Hypothalamus (tissue), 51 donors: ENCODE measurements at places on chromosomes 5 and 9.

DNA sequence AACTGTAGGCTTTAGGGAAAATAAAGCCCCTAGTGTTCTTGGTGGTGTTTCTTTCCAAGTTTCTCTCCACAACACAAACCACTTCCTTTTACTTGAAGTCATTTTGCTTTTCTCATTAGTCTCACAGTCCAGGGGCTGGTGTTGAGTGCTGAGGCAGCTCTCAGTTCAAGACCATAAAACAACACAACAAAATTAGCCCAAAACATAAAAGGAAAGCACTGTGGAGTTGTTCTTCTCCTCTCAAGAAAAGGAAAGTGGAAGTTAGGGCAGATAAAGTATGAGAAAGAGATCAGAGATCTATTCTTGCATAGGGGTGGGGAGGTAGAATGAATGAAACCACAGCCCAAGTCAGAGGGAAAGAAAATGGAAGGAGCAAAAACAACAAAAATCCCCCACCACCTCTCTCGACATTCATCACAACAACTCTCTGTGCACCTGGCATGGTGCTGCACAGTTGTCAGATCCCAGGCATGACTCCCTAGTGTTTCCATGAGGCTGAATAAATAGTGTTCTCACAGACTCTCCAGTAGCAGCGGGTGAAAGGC lies 569.9 kb downstream of the RAB3C start:
- no peak for DNase-seq

GRCh38 chr5:11289208-11289607 lies 528.2 kb upstream of the DAP start:
- DNase-seq: no peak

- no peak for DNase-seq
Observed at GRCh38 chr5:37834542-37835379, 5.1 kb downstream of the GDNF start.

DNA sequence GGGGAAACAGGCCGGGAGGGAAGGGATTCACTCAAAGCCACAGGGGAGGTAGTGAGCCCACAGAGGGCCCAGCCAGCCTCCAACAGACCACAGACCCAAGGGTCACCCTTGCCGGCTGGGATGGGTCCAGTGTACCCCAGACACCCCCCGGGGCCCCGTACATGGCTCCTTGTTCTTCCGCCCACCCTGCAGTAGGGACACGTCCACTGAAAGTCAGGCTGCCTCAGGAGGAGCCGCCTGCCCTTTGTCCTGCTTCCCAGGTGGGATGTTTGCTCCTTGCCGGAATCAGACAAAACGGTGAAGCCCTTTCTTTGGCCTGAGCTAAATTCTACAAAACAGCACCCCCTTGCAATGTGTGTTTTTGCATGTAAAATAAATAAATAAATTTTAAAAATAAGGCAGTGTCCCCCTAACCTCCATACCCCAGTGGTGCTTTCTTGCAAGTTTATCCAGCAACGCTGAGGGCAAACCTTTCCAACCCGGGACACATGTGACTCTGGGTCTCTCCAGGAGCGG lies 25.8 kb downstream of the LHX3 start:
- no peak for DNase-seq

DNA sequence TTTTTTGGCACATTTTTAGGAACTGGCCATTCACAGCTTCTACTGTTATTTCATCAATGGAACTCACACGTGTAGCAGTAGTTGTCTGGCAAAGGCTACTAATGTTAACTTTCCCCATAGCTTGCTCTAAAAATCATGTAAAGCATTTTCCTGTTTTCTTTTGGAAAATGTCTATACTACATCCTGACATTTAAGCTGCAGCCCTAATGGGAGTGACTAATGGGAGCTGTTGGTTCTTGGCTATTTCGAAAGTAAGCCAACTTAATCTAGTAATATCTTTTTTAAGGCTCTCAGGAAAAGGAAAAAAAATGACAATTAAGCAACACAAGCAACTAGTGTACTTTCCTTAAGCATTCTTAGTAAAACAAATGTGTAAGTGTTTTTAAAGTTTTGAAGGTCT lies 169.2 kb downstream of the SLC12A2 start:
- no peak for DNase-seq

GRCh38 chr9:128254855-128255759 lies 20.7 kb downstream of the GOLGA2 start:
- no peak for DNase-seq

- DNase-seq: peak; percentile 45
Observed at GRCh38 chr5:69042915-69043654, 50.7 kb upstream of the SLC30A5 start.

- no peak for DNase-seq
Observed at GRCh38 chr9:133060417-133060841, 1.4 kb upstream of the CEL start.

GRCh38 chr5:137753691-137754187 lies 424 bp downstream of the HNRNPA0 start:
- no peak for DNase-seq

DNA sequence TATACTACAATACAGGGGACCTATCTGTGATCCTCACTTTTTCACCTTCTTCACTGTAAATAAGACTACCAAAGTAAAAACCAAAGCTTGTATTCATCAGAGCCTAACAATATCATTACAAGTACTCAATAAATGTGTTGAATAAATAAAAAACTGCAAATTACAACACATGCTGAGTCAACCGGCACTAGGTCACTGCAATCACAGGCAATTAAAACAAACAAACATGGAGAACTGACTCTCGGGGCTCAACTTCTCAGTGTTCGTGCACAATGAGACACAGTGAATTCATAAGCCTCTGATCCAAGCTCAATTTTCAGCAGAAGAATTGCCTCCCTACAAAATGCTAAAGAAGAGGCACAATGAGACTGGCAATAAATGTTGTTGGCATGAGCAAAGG lies 69.2 kb downstream of the CDK5RAP2 start:
- no peak for DNase-seq

GRCh38 chr5:27414099-27414498 lies 375.7 kb upstream of the CDH9 start:
- DNase-seq: no peak

DNA sequence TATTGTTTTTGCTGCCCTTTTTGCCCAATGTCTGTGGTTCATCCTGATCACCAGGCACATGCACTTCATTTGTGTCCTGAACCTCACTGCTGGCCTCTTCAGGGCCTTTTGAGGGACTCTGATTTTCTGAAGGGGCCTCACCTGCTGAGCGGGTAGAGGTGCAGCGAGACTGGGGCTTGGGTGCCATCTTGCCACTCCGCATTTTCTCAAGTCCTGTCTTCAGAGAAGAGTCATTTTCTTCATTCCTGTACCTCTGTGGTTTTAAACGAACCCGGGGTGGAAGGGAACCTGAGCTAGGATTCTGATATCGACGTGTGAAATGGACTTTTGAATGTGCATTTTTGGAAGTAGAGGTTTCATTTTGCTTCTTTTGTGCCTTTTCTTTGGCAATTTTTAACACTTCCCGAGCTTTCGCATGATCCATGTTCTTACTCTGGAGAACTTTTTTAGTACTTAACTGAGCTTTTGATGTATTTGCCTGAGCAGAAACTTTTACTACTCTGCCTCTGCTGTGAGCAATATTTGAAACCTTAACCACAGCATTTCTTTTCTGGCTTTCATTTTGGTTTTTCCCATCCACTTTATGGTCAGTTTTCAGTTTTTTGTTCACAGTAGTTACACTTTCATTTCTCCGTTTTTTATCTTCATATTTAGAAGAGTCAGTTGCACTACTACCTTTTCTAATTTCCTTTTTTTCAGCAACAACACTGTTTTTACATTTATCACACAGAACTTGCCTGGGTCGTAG lies 26.1 kb downstream of the PWWP2A start:
- DNase-seq: no peak

- DNase-seq: no peak
Observed at GRCh38 chr9:94649100-94649819, 9.9 kb upstream of the FBP1 start.

- no peak for DNase-seq
Observed at GRCh38 chr9:95481000-95481399, 35.8 kb downstream of the PTCH1 start.

DNA sequence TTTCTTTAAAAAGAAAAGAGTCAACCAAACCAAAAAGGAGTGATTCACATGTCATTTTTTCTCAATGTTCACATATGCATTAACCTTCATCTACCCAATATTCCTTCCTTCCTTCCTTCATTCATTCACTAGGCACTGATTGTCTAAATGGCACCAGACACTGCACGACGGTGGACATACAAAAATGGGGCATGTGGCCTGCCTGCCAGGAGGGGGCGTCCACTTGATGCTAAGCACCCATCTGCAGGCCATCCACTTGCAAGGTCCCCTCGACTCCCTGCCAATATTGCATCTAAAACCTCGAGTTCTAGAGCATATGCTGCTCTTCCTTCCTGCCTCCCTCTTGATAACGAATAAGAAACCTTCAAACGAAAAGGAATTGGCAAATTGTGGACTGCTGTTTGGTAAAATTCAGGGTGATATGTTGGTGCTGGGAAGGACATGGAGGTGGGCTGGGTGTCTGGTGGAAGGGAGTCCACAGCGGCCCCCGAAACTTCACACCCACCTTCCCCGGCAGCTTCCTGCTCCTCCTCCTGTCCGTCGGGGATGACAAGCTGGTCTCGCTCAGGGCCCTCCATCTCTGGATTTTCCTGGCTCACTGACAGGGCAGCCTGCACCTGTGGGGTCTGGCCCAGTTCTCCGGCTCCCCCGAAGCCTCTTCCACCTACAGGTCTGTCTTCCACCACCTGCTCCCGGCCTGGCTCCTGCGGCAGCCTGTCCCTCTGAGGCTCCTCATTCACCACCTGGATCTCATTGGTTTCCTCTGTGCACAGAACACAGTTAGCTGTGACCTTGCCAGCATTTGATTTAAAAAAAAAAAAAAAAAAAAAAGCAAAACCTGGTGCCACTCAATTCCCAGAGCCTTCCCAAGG lies 64.3 kb downstream of the GOLM1 start:
- DNase-seq: no peak

GRCh38 chr5:68382640-68383039 lies 167.1 kb downstream of the PIK3R1 start:
- DNase-seq: no peak

GRCh38 chr5:81105261-81105877 lies 127.8 kb upstream of the CKMT2 start:
- no peak for DNase-seq

GRCh38 chr5:81405126-81405891 lies 11.4 kb upstream of the ACOT12 start:
- no peak for DNase-seq

- DNase-seq: no peak
Observed at GRCh38 chr5:128355961-128356360, 182.1 kb downstream of the FBN2 start.

DNA sequence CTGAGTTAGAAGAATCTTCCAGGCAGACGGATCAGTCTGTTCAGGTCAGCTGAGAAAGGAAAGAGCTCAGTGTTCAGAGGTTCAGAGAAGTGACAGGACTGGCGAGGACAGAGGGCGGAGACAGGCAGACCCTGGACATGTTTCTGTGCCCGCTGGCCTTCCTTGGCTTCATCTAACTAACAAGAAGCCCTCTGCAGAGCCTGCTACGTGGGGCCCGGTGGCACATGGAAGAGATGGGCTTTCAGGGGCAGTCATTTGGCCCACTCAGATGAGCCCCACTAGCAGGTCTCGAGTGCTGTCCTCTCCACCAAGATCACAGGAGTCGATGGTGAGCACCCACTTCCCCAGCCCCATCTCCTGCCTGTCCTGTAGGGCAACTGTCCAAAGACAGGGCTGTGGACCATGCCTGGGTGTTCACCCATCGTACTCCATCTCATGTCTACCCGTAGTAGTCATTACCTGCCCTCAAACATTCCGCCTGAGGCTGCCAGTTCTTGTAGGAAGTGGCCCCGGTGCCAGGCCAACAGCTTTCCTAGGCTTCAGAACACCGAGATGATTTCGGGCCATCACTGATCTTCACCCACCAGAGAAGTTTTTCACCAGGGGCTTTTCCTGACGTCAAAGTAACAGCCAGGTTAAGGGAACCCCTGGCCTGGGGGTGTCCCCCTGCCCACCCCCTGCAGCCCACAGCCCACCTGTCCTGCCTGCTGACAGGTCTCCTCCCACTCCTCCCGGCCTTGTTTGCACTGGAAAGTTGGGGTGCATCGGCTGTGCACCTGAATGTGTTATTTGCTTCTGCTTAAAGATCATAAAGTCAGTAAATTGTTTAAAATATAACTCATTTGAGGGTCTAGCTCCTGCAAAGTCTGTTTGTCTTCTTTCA lies 14.0 kb downstream of the IRX2 start:
- no peak for DNase-seq

DNA sequence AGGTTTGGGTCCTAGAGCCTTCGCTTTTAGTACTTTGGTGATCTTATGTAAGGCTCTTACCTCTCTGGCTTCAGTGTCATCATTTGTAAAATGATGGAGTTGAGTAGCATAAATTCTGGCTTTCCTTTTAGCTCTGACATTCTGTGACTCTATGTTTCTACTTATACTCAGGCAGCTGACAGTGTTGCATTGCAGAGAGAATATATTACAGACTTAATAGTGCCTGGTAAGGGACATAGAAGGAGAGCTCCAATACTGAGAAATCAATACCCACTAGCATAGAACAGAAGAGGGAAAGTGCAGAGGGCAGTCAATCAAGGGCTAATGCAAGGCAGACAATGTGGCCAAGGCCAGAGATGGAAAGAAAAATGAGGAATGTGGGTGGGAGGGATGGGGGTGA lies 371.4 kb upstream of the TLE4 start:
- no peak for DNase-seq

DNA sequence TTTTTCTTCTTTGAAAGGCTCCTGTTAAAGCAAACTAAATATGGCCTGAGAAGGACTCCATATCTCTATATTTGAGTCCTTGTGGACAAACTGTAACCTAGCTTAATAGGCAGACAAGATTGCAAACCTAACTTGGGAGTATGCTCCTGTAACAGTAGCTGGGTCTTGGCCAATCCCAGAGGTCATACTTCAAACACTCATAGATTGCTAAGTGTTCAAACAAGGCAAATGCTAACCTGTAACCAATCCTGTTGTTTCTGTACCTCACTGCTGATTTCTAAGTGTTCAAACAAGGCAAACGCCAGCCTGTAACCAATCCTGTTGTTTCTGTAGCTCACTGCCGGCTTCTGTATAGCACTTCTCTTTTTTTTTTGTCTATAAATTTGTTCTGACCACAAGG lies 50.6 kb upstream of the CLK4 start:
- no peak for DNase-seq

DNA sequence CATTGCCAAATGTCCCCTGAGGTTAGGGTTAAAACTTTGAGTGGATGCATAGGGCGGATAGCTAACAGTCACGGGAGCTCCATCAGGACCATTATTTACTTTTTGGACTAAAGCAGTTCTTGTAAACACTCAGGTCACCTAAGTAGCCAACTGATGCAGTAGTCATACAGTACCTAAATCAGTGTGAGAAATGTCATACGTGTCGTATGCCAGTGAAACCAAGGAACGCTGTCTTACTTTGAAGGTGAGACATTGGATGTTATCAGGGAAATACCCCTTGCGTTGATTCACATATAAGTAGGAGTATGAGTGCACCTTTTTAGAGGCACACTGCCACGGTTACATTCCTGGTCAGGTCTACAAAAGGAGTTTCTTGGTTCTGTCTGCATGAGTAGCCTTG lies 101.9 kb downstream of the LNPEP start:
- DNase-seq: no peak
